ENCODE measurements at places on chromosomes 5 and 9. TPM values are rescaled to one million over a fixed set of nuclear protein-coding genes. Genes with fewer than 3 reads are reported as not detected.
A peak's percentile ranks its signal among the peaks of the same experiment; 100 is the strongest.

GRCh38 chr9:3856592-3856991, 330.8 kb upstream of the RFX3 start:
- no peak overlapping the region for H3K4me3 ChIP-seq
- no peak for DNase-seq
- no peak overlapping the region for H3K27ac ChIP-seq
- no peaks in the 10 kb centered on the region for H3K36me3 ChIP-seq

DNA sequence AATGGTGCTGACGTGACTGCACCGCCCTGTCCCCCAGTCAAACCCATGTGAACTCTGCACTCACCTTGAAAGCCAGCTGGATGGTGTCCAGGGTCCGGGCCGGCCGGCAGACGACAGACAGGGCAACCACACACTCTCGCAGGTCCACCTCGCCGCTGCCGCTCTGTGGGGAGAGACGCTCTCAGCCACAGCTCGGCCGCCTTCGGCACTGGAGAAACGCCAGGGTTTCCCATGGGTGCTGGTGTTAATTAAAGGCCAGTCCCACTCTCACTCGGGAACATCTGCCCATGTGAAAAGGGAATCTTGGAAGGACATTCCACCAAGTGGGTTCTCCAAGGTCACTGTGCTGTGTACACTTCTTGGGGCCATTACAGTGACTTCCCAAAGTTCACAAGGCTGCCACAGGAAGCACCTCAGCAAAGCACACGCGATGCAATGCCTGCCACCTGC, 25.5 kb upstream of the SLC6A3 start:
- H3K36me3 ChIP-seq: peaks cover 18% of the 10 kb centered on the region
- no peak overlapping the region for H3K27ac ChIP-seq
- H3K4me1 ChIP-seq: no peaks in the 10 kb centered on the region
- DNase-seq: no peak
- no peak overlapping the region for H3K4me3 ChIP-seq

- peak overlapping the region; percentile 97 for H3K27ac ChIP-seq
- peaks cover 54% of the 10 kb centered on the region for H3K4me1 ChIP-seq
- H3K27me3 ChIP-seq: no peaks in the 10 kb centered on the region
- H3K4me3 ChIP-seq: peak overlapping the region; percentile 64
- DNase-seq: no peak
Measured at GRCh38 chr9:121566481-121567465, 67.1 kb upstream of the GGTA1 start.

GRCh38 chr9:120481846-120482245, 98.1 kb downstream of the CDK5RAP2 start:
- peaks cover 15% of the 10 kb centered on the region for H3K36me3 ChIP-seq
- H3K27ac ChIP-seq: no peak overlapping the region
- H3K4me1 ChIP-seq: peaks cover 12% of the 10 kb centered on the region
- H3K27me3 ChIP-seq: no peaks in the 10 kb centered on the region

GRCh38 chr9:125653325-125653724, 53.7 kb downstream of the MAPKAP1 start:
- H3K36me3 ChIP-seq: peaks cover 5% of the 10 kb centered on the region

DNA sequence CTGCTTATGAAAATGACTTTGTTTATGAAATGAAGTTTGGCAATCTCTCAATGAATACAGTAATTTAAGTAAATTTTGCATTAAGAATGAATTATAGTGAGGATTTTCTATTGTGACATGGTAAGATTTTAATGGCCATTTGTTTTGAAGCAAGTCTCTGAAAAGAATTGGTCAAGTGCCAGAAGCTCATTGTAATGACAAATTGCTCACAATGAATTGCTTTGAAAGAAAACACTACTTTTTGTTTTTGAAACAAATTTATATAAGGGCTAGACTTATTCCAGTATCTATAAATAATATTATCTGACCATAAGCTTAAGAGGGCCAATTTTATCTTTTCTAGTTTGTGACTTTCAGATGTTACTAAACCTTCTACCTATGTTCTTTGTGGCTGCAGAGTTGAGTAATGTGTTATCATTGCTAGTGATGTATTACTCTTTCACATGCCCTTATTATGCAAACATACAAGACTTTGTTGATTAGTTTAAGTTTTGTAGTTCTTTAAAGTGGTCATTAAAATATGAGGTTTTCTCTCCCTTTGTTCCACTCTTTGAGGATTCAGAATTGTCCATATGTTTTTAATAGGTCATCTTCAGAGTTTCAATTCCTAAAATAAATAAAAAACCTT, 93.0 kb upstream of the ZNF608 start:
- H3K36me3 ChIP-seq: peaks cover 8% of the 10 kb centered on the region
- peaks cover 18% of the 10 kb centered on the region for H3K4me1 ChIP-seq
- no peak for DNase-seq
- no peak overlapping the region for H3K4me3 ChIP-seq
- H3K27me3 ChIP-seq: no peaks in the 10 kb centered on the region

DNA sequence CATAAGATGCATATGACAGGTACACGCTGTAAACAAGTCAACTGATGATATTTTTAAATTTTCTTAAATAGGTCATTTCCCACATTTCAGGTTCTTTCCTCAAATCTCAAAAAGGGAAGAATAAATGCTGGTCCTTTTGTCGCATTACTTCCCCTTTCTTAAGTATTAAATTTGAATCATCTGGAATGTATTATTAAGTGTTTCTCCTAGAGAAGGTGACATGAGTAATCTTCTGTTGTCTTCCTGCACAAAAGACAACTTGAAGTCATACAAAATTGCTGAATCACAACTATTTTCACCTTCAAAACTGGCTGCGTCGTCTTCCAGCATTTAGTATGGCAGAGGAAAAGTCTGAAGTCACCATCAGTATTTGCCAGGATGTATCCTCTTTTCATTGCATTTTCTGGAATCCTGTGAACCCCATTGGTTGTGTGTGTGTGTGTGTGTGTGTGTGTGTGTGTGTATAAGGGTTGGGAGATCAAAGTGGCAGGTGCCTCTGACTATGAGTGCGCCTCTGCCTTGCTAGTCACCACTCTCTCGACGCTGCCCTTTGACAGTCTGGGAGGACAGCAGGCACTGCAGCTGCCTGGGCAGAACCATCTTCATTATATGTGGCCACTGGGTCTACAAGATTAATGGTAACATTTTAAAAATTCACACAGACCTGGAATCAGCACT, 86.9 kb downstream of the MVB12B start:
- no peak overlapping the region for H3K27ac ChIP-seq
- no peak for DNase-seq
- no peak overlapping the region for H3K4me3 ChIP-seq
- no peaks in the 10 kb centered on the region for H3K27me3 ChIP-seq
- peaks cover 15% of the 10 kb centered on the region for H3K36me3 ChIP-seq

GRCh38 chr9:130024597-130024994, 18.4 kb downstream of the FNBP1 start:
- H3K4me1 ChIP-seq: peaks cover 4% of the 10 kb centered on the region
- H3K27ac ChIP-seq: no peak overlapping the region
- DNase-seq: no peak
- no peaks in the 10 kb centered on the region for H3K27me3 ChIP-seq

DNA sequence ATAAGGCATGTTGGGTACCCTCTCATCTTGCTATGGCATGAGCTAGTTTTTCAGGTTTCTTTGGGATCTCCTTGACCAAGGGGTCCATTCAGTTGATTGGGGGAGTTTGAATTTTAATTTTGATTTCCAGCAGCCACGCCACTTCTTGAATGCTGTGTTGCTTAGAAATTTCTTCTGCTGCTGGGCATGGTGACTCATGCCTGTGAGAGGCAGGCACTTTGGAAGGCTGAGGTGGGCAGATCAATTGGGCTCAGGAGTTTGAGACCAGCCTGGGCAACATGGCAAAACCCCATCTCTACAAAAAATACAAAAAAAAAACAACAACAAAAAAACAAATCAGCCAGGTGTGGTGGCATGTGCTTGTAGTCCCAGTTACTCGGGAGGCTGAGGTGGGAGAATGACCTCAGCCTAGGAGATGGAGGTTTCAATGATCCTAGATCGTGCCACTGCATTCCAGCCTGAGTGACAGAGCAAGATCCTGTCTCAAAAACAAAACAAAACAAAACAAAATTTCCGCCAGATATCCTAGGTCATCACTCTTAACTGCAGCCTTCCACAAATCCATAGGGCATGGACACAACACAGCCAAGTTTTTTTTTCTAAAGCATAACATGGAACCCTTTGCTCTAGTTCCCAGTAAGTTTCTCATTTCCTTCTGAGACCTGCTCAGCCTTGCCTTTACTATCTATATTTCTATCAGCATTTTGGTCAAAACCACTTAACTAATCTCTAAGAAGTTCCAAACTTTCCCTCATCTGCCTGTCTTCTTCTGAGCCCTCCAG, 17.7 kb downstream of the TMC1 start:
- H3K27me3 ChIP-seq: no peaks in the 10 kb centered on the region
- no peak for DNase-seq
- H3K27ac ChIP-seq: no peak overlapping the region
- H3K36me3 ChIP-seq: peaks cover 4% of the 10 kb centered on the region

DNA sequence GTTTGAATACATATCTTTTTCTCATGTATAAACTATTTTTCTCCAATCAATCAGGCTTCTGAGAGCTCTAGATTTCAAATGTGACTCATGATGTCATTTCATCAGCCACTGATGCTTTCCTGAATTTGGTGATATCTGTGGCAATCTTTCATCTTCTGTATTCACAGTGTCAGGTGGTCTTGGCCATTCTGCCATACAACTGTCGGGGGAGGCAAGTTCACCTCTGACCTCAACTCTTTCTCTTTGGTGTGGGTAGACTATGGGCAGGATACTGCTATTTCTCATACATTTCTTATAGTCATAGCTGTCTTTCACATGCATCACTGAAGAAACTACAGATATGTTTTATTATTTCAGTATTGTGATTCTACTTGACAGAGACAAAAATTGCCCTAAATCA, 414.1 kb upstream of the MEF2C start:
- no peak overlapping the region for H3K4me3 ChIP-seq
- H3K27ac ChIP-seq: no peak overlapping the region
- H3K4me1 ChIP-seq: no peaks in the 10 kb centered on the region
- no peaks in the 10 kb centered on the region for H3K36me3 ChIP-seq

Gene ACTBL2
- total RNA-seq: 0.07 TPM

Gene CCDC69
- 5.5 TPM for total RNA-seq

Gene SLC1A1
- 3.5 TPM for total RNA-seq

Gene CDH9
- 1.2 TPM for total RNA-seq

Gene DRD1
- total RNA-seq: 0.40 TPM

Gene IFNA2
- total RNA-seq: 0.34 TPM

Gene MVB12B
- 38.0 TPM for total RNA-seq

Gene GPRIN1
- total RNA-seq: 1.0 TPM

Gene KCNIP1
- 2.3 TPM for total RNA-seq
